ENCODE measurements at places on chromosomes 3 and 15.

- no peak for DNase-seq
These were observed 2.3 kb upstream of the CLK3 start for GRCh38 chr15:74613089-74613952.

- DNase-seq = peak; percentile 20
These were observed 27.7 kb downstream of the CRTC3 start for GRCh38 chr15:90557186-90558084.

- DNase-seq = no peak
These were observed 37.0 kb downstream of the PARP16 start for GRCh38 chr15:65249641-65250040.

DNA sequence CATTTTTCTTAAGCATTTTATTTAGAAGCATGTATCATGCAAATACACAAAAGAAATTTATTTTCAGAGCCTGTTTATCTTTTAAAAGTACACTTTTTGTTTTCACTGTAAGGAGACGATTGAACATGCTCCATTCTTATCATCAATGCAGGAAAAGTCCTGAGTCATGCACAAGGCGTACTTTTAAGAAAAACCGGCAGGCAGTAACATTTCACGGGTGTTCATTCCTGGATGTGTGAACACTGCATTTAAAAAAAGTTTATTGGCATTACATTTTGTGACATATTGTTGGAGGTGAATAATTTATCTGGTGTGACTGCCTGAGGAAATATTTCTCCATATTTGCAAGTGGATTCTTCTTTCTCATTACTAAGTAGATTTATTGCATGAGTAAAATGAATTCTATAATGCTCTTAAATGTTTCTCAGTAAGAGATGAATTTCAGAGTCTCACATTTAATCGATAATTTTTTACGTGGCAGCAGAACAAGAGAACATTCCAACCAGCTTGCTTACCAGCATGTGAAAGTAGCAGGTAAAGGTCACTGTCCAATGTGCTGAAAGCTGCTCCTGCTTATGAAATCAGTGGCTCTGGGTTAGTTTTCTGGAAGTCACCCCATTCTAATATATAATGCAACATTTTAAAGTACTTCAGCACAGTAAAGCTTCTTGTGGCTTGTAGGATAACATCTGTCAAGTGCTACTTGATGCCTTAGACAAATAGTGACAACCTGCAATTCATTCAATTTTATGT lies 87.0 kb downstream of the SV2B start:
- no peak for DNase-seq

- DNase-seq = no peak
These were observed 45.8 kb downstream of the ALDH1A2 start for GRCh38 chr15:58019503-58020376.

DNA sequence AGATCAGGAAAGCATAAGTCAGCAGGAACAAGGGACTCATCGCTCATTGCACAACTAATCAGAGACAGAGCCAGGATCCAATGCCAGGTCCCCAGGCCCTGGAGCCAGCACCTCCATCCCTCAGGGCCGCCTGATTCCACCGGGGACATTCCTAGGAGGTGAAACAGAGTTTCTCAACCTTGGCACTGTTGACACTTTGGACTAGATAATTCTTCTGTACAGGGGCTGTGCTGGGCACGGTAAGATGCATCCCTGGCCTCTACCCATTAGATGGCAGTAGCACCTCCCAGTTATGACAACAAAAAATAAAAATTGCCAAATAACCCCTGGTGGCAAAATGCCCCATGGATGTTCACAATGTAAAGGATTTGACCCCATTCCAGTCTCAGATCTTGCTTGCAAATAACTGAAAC lies 127.7 kb downstream of the MTHFS start:
- DNase-seq = no peak

- DNase-seq = no peak
These were observed 79.4 kb downstream of the OCA2 start for GRCh38 chr15:28019594-28020309.

DNA sequence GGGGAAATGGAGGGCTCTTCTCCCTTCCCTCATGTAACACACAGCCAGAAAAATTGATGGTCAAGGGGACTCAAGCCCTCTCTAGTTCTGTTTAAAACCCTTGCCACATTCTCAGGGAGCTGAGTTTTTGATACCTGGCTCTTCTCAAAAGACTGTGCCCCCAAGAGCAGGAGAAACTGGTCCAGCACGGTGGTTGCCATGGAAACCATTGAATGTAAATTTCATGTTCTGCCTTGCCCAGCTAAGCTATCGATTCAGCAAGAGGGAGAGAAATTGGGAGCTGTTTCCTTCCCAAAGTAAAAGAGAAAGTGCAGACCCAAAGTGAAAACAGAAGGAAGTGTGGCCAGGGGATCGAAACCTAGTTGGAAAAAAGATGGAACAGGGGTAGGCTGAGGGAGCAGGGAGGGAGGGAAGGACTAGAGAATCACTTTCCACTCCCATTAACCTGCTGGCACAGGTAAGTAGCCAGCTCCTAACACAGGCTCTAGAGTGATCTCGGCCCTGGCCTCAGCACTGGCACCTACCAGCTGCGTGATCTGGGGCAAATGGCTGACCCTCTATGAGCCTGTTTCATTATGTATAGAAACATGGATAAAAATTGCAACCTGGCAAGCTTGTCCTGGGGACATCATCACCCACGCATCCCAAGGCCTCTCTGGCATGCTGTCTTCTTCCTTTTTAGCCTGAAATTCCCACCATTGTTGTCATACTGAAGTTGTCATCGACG lies 140.9 kb downstream of the TPRA1 start:
- DNase-seq = no peak

DNA sequence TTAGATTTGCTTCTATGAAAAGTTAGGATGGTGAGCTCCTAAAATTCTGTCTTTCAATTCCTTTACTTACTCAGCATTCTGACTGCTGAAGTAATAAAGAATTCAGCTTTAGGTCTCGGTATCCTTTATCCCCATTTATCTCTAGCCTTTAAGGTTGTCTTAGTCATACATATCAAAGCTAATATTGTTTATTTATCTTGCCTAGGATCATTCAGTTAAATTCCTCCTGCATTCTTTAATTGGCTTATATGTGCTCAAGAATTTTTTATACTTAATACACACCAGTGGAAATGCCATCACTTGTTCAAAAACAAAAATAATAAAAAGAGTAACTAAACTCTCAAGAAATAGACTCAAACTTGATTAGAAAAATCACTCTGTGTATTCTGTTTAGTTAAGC lies 507.0 kb downstream of the ZPLD1 start:
- DNase-seq = no peak

GRCh38 chr3:122310361-122310760 lies 14.7 kb upstream of the CSTA start:
- no peak for DNase-seq

GRCh38 chr3:49006408-49007067 lies 653 bp upstream of the WDR6 start:
- no peak for DNase-seq

GRCh38 chr3:150830094-150830681 lies 67.2 kb upstream of the SIAH2 start:
- peak; percentile 24 for DNase-seq

GRCh38 chr15:26771578-26772153 lies 1.2 kb downstream of the GABRB3 start:
- peak; percentile 55 for DNase-seq

DNA sequence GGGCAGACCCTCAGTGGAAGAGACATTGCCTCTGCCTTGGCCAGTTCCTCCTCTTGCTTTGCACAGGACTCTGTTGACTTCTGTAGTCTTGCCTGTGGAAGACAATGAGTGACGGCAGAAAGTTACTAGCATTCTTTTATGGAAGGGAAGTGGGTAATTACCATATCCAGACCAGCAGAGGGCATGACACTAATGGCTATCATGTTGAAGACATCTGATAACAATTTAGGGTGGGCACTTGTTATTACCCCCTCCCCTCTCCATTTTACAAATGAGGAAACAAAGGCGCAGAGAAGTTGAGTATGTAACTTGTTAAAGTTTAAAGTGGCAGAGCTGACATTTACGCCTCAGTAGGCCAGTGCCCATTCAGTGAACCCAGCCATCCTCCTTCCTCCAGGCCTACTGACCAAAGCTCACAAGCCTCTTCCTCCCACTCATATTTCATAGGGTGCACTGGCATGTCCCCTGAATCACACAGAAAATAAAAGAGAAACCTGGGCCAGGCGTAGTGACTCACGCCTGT lies 48.2 kb upstream of the FMN1 start:
- no peak for DNase-seq

DNA sequence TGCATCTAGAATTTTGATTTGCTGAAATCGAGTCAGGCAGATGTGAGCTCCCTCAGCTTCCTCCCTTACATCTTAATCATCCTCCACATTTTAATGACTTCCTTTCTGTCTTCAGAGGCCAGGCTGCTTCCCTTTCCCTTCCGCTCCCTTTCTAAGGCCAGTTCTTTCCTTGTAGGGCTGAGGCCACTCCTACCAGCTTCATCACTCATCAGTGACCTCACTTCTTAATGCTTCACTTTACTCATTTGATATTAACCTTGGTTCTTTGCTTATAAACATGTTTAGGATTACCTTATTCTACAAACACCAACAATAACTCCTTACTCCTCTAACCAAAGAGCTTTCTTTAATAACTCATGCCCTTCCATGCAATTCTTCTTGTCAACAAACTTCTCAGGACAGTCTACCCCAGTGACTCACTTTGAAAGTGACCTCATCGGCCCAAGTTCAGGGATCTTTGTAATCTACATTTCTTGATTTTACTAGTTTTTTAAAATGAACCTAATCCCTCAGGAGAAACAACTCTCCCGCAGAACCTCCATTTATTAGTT lies 23.9 kb downstream of the ILDR1 start:
- DNase-seq = no peak

DNA sequence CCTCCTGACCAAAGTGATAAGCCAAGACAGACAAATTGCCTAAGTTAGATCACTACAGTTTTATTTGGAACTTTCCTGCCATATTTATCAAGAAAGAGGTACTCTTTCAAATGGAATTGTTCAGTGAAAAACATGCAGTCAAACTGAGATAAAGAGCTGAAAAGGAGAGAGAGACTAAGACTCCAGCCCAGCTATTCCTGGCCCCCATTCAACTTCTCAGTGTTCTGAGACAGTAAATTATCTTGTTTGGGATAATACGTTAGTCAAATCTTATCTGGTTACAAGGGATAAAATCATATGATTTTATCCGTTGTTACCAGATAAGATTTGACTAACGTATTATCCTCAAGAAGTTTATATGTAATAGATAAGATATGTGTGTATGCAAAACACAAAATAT lies 67.6 kb upstream of the CMC1 start:
- DNase-seq = no peak

- no peak for DNase-seq
These were observed 61.6 kb downstream of the MEIS2 start for GRCh38 chr15:37038716-37039106.

DNA sequence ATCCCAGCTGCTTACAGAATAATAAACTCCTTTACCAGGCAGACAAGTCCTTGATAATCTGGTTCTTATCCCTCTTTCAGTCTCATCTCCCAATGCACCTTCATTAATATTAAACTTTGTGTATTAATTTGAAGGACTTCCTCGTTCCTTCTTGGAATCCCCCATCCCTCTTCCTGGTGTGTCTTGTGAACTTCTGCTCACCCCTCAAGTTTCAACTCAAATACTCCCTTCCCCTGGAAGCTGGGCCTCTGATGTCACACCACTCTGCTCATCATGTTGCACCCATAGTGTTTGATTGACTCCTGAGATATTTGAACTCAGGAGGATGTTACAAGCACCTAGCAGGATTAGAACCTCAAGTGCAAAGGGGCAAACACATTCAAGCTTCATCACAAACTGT lies 3.3 kb upstream of the STT3B start:
- no peak for DNase-seq

- DNase-seq = no peak
These were observed 209.5 kb downstream of the SATB1 start for GRCh38 chr3:18215639-18216038.

- DNase-seq = no peak
These were observed 190.1 kb downstream of the ZIC4 start for GRCh38 chr3:147216143-147216673.

DNA sequence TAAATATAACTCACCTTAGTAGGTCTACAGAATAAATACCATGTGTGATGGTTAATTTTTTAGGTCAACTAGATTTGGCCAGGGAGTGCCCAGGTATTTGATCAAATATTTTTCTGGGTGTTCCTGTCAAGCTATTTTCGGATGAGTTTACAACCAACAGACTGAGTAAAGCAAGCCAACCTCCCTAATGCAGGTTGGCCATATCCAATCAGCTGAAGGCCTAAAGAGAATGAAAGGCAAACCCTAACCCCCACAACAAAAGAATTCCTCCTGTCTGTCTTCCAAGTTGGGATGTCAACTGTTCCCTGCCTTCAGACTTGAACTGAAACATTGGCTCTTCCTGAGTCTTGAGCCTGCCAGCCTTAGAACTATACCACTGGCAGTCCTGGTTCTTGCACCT lies 28.6 kb downstream of the TASOR start:
- DNase-seq = no peak

- DNase-seq = no peak
These were observed 503.5 kb downstream of the MAGI1 start for GRCh38 chr3:65535260-65535659.

GRCh38 chr3:150101016-150101415 lies 130.3 kb upstream of the PFN2 start:
- DNase-seq = no peak

GRCh38 chr15:29785642-29786041 lies 36.6 kb downstream of the TJP1 start:
- no peak for DNase-seq

- no peak for DNase-seq
These were observed 8.3 kb downstream of the BCL6 start for GRCh38 chr3:187737006-187737367.

- peak; percentile 45 for DNase-seq
These were observed 182.7 kb downstream of the CNTN6 start for GRCh38 chr3:1275495-1275894.

- no peak for DNase-seq
These were observed 111.8 kb upstream of the PROK2 start for GRCh38 chr3:71896751-71897150.

DNA sequence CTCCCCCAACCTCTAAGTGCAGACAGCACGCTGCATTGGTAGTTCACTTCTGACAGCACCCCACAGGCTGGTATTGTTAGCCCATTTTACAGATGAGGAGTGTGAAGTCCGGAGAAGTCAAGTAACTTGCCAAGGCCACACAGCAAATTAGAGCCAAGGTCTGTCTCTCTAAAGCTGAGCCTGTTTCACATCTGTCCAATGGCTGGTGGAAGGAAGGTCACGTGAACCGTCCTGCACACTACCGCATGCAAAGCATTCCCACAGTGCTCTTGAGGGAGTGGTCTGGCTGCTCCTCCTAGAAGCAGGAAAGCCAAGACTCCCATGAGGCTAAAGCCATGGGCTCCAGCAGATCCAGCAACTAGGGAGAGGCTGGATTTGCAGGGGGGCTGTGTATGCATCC lies 50.0 kb downstream of the MGLL start:
- DNase-seq = no peak

- no peak for DNase-seq
These were observed 8.0 kb upstream of the TMEM212 start for GRCh38 chr3:171835116-171835515.

All from SK-N-DZ (cell line).